HL-60 (cell line): ENCODE measurements at places on chromosomes 16 and 17.

DNA sequence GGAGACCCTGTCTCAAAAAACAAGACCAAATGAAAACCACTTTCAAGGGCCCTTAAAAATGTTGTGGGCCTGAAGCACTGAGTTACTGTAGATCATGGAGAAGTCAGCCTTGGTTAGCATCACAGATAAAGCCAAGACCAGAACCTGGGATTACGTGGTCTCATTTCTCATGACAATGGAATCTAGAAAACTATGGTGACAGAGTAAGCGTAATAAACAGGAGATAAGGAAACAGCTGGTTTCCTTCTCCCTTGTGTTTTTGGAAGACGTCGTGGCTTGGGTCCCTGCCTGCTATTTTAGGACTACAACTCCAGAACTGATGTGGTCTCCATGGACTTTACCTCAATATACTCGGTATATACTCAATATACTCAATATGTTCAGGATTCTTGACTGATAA is 180.7 kb upstream of the ZFHX3 start:
- no peak for DNase-seq

GRCh38 chr16:66295213-66295612 is 71.3 kb upstream of the CDH5 start:
- no peak for DNase-seq

- no peak for DNase-seq
Measured at GRCh38 chr17:31248986-31249834, 47.8 kb downstream of the OMG start.

DNA sequence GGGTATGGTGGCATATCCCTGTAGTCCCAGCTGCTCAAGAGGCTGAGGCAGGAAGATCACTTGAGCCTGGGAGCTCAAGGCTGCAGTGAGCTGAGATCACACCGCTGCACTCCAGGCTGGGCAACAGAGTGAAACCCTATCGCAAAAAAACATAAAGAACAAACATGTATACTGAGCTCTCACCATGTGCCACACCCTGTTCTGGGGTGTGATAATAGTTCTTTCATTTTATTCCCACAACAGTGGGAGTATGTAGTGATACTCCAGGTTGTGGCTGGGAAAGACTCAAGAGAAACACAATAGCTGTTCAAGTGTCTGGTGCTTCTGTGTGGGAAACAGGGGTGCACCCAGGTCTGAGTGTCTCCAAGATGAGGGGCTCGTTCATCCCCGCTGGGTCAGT is 90.7 kb downstream of the SOCS1 start:
- DNase-seq = no peak

- DNase-seq = no peak
Measured at GRCh38 chr16:85583491-85584181, 29.5 kb upstream of the GSE1 start.

DNA sequence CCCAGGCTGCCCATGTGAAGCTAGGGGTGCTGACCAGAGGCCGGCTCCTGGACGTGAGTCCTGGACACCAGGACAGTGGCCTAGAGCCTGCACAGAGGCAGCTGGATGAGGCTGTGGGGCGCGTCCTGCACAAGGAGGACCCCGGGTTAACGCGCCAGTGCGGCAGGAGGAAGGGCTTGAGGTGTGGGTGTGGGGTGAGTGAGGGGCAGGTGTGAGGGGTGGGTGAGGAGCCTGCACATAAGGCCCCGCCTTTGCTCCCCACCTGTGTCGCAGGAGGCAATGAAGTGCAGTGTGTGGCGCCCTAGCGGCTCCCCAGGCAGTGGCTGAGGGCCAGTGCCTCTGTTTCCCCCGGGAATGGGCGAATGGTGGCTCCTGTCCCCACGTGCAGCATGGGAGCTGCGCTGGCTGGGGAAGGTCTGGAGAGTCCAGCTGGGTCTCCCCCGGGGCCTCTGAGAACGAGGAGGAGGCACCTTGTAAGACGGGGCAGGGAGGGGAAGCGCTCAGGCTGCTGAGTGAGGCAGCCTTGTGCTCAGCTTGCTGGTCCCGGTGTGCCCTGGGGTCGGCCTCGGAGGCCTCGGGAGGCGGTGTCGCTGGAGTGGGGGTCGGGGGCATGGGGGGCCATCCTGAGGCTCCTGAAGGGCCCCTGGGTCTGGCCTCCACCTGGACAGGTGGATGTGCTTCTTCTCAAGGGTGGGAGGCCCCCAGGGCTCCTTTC is 3.2 kb downstream of the CD7 start:
- DNase-seq = no peak

- no peak for DNase-seq
Measured at GRCh38 chr17:64572682-64573154, 65.9 kb downstream of the CEP95 start.

DNA sequence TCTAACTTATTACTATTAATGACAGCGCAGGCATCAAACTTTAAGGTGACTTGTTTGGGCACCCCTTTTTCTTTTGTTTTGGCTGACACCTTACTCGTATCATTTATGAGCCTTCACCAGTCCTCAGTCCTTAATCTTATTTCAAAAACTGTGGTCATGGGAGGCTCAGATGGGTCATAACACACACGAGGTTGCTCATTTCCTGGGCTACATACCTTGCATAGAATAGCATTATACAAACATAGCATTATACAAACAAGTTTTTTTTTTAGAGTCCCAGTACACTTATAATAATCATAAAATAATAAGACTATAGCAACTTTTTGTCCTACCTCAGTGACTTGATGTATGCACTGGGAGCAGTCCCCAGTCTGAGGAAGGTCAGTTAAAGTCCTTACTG is 11.2 kb upstream of the ACSF2 start:
- DNase-seq = no peak

DNA sequence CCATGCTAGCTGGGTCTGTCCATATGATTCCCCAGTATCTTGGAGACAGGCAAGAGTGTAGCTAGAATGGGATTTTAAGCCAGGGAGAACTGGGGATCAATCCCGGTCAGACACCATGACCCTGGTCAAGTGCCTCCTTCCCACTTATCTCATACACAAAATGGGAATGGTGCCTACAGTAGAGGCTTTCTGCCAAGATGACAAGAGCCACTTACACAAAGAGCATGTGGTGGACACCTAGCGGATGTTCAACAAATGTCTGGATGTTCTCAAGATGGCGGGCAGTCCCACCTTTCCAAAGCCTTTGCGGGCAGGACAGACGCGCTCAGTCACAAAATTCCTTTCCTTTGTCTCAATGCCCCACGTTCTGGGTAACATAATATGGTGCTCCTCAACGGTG is 57.3 kb downstream of the MAF start:
- DNase-seq = no peak

GRCh38 chr17:74975943-74976342 is 3.4 kb upstream of the HID1 start:
- DNase-seq = no peak

DNA sequence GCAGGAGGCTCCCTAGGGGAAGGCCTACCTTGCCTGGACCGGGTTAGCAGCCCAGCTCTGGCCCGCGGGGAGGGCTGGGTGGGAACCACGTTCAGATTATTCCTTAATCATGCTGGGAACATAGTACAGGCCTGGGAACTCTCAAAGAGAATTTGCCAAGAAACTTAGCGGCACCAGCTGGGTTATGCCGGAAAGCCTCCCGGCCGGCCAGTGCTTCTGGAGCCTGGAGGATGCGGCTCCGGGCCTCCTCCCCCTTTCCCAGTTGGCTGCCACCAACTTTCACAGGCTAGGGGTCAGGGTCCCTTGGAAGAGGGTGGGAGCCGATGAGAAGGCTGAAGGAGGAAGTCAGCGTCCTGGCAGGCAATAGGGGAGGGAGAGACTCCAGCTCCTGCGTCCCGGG is 10.8 kb downstream of the NGFR start:
- no peak for DNase-seq
